ENCODE measurements at places on chromosomes 13 and 19.

DNA sequence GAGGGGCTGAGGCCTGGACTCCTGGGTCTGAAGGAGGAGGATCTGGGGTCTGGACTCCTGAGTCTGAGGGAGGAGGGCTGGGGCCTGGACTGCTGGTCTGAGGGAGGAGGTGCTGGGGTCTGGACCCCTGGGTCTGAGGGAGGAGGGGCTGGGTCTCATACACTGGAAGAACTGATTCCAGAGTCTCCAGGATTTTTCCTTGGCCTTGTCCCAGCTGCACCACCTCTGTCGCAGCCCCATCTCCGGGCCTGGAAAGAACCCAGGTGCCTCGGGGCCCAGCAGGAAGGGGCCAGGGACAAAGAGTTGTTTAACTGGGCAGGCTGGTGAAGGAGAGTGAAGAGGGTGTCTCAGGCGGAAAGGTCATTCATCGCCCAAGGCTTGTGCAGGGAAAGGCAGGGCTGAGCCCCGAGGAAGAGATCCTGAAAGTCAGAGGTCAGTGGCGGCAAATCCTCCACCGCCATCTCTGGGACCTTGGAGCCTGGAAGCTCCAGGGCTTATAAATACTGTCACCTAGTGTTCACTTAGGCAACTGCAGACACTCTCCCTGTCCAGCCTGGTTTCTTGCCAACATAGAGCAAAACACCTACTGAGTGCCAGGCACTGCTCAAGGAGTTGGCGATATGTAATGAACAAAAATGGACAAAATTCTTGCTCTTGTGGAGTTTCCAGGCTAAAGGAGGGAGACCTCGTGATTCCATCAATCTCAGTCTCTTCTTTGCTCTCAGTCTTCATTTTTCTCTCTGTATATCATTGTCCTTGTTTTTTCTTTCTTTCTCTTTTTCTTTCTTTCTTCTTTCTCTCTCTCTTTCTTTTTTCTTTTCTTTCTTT lies 4.4 kb upstream of the KCNN4 start:
- peak; percentile 64 for DNase-seq

DNA sequence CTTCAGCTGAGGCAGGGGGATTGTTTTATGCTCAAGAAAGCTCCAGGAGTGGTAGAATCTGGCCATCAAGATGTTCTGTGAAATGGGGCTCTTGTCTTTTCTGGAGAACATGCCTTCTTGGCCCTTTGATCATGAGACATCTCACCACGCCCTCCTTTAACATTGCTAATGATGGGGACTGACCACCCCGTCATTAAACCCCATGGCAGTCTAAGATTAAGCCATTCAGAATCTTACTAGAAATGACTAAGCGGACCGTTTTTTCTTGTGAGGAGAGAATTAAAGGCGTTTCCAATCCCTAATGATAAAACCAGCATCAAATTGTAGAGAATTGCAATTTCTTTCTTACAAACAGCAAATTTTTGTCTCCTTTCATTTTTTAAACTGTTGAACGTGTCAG lies 89.4 kb downstream of the COL4A2 start:
- no peak for DNase-seq

DNA sequence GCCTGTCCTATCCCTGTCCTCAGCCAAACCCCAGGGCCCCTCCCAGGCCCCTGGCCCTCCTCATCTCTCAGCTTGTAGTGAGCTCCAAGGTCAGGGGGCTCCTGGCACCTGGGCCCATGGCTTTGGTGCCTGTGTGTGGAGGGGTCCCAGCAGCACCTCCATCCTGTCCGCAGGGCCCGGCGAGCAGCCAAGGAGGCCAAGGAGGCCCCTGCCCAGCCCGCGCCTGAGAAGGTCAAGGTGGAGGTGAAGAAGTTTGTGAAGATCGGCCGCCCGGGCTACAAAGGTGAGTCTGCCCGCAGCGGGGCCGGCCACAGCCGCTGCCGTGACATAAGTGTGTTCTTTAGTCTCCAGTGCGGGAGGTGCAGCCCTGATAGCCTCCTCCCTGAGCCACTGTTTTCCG lies 3.9 kb upstream of the AMH start:
- DNase-seq: no peak

GRCh38 chr13:112005925-112006324 lies 61.0 kb upstream of the SOX1 start:
- no peak for DNase-seq

DNA sequence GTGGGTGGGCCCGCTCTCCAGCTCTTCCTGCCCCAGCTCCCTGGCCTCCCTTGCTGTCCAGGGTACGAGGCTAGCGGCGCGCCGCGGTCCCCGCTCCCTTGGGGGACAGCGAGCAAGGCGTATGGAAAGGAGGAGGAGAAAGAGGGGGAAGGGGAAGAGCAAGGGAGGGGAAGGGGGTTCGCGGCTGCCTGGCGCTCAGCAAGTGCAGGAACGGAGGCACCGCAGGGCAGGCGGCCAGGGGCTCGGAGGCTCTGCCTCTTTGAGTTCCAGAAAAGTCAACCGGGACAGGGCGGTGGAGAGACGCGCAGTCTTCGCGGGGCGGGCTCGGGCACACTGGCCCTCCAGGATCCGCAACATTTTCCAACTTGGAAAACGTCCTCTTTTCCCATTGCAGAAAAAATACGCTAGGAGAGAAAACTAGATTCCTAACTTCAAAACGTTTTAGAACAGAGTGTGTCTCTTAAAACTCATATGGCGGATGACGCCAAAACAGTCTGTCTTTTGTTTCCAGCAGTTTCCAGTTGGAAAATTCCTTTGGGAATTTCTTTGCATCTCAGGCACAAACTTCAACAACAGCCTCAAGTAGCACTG lies 23.1 kb upstream of the TNFRSF19 start:
- DNase-seq: no peak

GRCh38 chr13:21833921-21834320 lies 163.0 kb downstream of the FGF9 start:
- no peak for DNase-seq

DNA sequence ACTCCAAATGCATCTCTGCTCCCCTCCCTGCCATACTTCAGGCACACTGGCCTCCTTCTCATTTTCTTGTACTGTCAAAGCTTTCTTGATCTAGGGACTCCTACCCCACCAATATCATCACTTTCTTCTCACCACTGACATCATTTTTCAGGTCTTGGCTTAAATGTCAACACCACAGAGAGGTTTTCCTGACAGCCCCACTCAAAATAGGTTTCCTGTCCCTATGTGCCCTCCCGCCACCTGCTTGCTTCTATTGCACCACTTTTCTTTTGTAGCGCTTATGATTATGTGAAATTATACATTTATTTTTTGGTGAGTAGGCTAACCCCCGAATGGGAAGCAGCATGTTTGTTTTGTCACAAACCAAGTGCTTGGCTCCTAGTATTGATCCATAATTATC lies 164.6 kb downstream of the NDFIP2 start:
- no peak for DNase-seq

Measured in stimulated activated CD4-positive, alpha-beta T cell treated with anti-CD3 and anti-CD28 coated beads, Interleukin-4, amount 100 ng/mL, for 24 hours (primary cell).